Kidney epithelial cell (primary cell): ENCODE measurements at places on chromosomes 4 and X. TPM values are rescaled to one million over a fixed set of nuclear protein-coding genes. Genes with fewer than 3 reads are reported as not detected.

- DNase-seq: no peak
These were observed 27.0 kb downstream of the GPM6A start for GRCh38 chr4:175784986-175785525.

DNA sequence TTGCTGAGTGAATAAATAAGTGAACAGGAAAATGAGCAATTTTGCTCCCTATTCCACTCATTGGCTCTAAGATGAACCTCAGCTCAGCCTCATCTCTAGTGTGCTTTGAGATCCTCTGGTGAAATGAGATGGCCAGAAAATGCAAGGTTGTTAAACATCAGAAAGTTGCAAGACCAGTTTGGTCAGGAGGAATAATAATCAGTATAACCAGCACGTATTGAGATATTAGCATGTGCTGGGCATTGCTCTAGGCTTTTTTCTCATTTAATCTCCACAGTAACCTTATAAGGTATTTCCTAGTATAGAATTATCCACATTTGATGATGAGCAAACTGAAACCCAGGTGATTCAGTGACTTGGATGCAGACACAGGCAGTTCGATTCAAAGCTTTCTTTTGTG lies 110.5 kb upstream of the PAK3 start:
- DNase-seq: no peak

GRCh38 chr4:36026348-36026880 lies 217.9 kb downstream of the ARAP2 start:
- DNase-seq: no peak

GRCh38 chrX:119763181-119763580 lies 4.8 kb downstream of the SOWAHD start:
- DNase-seq: peak; percentile 47

DNA sequence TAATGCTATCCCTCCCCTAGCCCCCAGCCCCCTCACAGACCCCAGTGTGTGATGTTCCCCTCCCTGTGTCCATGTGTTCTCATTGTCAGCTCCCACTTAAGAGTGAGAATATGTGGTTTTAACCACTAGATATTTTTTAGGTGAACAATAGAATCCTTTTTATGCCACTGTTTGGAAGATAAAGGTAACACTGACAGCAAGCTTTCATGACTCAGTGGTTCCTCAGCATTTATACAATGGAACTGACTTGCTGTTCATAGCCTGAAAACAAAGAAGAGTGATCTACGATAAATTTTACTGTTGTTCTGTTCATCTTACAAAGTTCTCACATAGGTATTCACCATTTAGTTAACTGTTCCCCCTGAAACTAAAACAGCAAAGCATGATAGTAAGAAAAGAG lies 147.8 kb downstream of the ARHGAP10 start:
- no peak for DNase-seq

- DNase-seq: no peak
These were observed 48.8 kb downstream of the PDE5A start for GRCh38 chr4:119579823-119580222.

DNA sequence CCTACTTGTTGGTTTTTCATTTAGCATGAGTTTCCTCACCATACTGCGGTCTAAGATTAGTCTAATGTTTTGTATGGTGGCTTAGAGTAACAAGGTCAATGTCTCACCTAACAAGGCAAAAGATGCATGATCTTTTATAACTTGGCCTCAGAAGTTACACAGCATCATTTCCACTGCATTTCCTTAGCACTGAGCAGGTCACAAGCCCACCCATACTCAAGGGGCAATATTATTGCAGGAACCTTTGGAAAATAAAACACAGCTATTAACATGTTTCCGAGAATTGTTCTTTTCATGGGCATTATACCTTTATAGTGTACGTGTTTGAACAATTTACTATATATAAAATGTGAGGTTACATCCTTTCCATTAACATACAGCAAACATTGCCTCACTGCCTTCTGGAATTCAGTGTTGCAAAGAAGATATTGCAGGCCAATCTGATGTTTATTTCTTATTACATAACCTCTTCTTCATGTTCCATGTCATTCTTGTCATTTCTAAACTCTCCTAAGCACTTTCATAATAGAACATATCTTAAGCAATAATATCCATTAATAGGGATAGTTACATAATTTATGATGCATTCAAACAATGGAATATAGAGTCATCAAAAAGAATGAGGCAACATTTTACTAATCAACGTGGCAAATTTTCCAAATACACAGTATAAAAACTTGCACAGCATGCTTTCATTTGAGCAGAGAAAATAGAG lies 153.8 kb downstream of the AREG start:
- no peak for DNase-seq

NSUN7 gene
- total RNA-seq: 8.9 and 9.9 TPM in 2 replicates

HSD17B13 gene
- total RNA-seq: 0.04 and 0.14 TPM in 2 replicates

DNA sequence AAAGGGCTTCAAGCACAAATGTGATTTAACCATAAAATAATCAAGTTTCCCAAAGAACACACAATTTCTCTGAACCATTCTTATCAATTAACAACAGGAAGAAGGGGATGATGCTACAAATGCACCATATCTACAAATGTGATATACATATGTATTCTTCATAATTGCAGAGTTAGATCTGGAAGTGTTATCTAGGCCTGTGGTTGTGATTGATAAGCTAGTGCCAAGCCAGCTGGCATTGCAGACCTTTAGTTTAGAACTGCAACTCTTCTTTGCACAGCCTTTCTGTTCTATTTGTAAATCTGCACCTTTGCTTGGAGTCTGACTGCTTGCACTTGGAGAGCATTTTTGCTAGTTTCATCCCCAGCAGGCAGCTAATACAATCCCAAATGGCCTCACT lies 145.5 kb upstream of the NPY2R start:
- DNase-seq: no peak

GRCh38 chr4:62513306-62513705 lies 1313.2 kb downstream of the ADGRL3 start:
- DNase-seq: no peak

- no peak for DNase-seq
These were observed 2.9 kb upstream of the OTUD5 start for GRCh38 chrX:48960291-48960690.
